ENCODE measurements at places on chromosomes 2 and 18.

GRCh38 chr2:216555274-216555673 is 56.6 kb downstream of the RPL37A start:
- DNase-seq = no peak

- DNase-seq = no peak
Measured at GRCh38 chr2:52520644-52521043, 1247.0 kb upstream of the CHAC2 start.

DNA sequence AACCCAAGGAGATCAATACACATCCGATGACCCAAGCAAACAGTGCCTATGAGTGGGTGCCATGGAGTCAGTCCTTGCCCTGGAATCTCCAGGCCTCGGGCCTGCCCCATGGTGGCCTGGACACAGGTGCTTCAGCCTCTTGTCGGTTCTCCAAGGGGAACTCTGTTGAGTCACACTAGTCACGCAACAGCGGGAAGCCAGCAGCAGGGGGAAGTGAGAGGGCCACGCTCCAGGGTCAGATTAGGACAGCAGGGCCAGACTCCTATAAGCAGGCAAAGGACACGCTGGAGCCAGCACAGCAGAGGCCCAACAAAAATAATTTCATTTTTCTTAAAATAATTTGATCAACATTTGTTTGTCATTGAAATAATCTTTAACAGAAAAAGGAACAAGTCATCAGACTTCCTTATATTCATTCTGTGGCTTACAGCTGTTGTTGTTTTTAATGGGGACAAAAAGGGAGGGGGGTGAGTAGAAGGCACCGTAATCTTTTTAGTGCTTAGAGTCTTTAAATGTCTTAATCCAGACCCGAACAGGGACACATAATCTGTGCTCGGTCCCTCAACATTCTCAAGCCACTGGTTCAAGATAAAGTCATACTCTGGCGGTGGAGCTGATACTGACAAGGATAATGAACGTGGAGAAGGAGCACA is 16.4 kb upstream of the ARMC9 start:
- no peak for DNase-seq

- peak; percentile 22 for DNase-seq
Measured at GRCh38 chr2:112055730-112056625, 909 bp downstream of the TMEM87B start.

- no peak for DNase-seq
Measured at GRCh38 chr18:51522821-51523220, 325.3 kb upstream of the MEX3C start.
